IMR-90 (cell line): ENCODE measurements at places on chromosomes 11 and 22. TPM values are rescaled to one million over a fixed set of nuclear protein-coding genes. Genes with fewer than 3 reads are reported as not detected.

GRCh38 chr11:59898650-59899049, 20.1 kb downstream of the OOSP3 start:
- DNase-seq, result no peak

DNA sequence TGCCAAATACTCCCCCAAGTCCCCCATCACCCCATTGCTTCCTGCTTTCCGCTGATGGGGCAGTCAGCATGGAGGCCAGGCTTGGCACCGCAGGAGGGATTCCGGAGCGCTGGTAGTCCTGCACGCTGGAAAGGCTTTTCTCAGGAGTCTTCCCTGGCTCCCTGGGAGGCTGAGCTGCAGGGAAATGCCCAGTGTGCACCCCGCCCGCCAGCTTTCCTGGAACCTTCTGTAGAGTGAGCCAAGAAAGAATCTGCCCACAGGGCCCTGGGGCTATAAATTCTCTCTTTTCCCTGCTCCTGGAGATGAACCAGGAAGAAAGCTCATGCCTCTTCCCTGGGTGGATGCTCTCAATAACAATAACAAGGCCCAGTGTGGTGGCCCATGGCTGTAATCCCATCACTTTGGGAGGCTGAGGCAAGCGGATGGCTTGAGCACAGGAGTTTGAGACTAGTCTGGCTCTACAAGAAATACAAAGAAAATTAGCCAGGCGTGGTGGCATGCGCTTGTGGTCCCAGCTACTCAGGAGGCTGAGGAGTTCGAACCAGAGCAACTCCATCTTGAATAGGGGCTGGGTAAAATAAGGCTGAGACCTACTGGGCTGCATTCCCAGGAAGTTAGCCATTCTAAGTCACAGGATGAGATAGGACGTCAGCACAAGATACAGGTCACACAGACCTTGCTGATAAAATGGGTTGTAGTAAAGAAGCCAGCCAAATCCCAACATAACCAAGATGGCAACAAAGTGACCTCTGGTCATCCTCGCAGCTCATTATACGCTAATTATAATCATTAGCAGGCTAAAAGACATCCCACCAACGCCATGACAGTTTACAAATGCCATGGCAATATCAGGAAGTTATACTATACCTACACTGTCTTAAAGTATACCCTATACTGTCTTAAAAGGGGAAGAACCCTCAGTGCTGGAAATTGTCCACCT, 46.4 kb upstream of the FTH1 start:
- DNase-seq, result no peak

DNA sequence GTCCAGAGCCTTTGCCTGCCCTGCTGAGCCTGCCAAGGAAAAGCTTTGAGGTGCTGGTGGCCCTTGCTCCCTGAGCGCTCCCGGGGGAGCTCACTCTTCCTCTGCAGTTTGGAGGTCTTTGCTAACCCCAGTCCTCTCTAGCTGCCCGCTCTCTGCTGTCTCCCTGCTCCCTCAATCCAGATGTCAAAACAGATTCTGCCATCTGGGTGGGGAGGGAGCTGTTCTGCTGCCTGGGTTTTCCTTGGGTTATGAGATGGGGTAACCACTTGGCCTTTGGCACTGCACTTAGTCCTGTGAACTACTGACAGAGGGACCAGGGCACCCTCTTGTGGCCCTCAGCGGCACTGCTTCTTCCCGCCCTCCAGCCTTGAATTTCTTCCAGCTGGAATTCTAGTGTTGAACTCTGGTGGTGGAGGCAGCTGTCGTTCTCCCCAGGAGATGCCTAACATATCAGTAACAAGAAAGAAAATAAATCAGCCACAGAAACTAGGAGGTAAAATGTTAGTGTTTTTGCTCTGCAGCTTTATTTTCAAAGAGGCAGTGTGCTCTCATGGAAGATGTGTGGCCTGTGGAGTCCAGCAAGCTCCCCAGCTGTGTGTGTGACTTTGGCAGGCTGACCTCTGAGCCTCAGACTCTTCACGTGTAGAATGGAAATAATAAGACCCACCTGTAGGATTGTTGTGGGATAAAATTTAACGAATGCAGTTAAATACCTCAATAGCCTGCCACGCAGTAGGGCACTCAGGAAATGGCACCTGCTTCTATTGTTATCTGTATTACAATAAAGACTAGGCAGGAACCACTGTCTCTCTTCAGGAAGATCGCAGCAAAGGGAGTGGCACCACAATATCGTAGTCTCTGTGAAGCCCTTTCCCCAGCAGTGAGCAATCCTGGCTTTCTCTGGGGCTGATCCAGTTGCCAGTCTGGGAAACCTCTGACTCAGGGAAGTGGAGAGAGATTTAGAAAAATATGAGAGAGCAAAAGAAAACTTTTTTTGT, 23.4 kb downstream of the ARFGAP2 start:
- DNase-seq, result peak; percentile 80

DNA sequence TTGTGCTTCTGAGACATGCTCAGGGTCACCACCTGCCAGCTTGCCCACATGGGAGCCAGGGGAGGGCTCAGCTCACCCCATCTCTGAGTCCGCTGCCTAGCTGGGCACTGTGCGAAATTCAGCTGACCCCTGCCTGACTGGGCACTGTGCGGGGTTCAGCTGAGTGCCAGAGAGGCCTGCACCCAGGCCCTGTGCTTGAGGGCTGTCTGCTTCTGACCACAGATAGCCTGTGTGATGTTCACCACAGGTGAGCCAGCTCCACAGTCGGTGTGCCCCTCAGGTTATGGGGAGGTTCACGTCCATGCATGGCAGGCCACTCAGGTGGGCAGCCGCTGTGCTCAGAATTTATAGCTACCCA, 84.5 kb upstream of the SUSD2 start:
- DNase-seq, result no peak

DNA sequence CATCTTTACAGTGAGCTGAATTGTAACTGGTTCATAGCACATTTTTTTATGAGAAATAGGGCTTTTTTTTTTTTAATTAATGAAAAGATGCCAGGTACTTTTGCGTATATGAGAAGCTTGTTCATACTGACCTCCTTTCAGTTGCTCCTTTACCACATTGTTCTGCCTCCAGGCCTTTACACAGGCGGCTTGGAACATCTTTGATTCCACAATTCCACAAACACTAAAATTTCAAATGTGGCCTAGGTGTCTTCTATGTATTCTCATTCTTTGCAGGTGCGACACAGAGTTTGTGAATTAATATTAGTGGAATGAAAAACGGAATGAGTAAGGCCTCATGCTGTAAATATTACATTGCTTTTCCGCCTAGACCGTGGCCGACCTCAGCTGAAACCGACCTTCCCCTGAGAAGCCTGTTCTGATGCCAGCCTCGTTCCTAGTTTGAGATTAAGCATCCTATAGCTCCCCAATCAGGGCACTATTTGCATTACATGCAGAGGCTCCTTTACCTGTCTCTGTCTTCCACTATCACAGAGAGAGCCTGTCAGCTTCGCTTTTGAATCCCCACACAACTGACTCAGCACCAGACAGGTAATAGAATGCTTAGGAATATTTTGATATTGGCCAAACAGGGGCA, 125.8 kb downstream of the LDLRAD3 start:
- no peak for DNase-seq

- DNase-seq, result no peak
Observed at GRCh38 chr11:129458278-129458677, 82.6 kb downstream of the BARX2 start.

DNA sequence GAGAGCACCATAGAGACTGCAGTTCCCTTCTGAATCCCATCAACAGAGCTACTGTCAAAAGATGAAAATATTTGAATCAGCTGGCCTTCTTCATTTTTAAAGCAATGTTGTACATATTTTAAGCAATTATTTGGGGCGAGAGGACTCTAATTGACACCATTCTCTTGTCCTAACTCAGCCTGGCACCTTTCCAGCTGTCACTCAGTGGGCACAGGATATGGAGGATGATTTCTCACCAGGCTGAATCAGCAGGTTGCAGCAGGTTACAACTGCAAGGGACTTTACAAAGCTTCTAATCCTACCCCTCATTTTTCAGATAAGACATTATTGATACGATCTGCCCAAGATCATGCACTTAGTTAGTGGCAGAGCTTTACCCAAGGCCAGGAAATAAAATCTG, 11.9 kb upstream of the WT1 start:
- no peak for DNase-seq

- no peak for DNase-seq
Observed at GRCh38 chr11:102254047-102254446, 63.2 kb upstream of the BIRC3 start.

DNA sequence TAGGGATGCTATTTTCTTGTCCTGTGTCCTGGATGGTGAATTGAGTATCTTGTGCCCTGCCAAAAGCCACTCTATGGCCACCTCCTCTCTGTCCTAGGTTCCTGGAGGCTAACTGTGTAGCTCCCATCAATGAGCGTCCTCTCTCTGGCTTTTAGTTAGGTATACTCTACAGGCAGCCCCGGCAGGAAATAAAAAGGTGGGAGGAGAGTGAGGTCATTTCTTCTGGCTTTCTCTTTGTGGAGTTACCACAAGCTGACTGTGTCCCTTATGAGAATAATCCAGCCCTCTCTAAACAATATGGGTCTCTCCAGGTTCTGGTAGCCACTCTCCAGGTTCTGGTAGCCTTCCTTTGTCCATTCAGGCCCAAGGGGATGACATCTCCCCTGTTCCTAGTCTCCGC, 11.7 kb upstream of the ASPHD2 start:
- no peak for DNase-seq

- no peak for DNase-seq
Observed at GRCh38 chr11:25602149-25602548, 729.8 kb upstream of the ANO3 start.

DNA sequence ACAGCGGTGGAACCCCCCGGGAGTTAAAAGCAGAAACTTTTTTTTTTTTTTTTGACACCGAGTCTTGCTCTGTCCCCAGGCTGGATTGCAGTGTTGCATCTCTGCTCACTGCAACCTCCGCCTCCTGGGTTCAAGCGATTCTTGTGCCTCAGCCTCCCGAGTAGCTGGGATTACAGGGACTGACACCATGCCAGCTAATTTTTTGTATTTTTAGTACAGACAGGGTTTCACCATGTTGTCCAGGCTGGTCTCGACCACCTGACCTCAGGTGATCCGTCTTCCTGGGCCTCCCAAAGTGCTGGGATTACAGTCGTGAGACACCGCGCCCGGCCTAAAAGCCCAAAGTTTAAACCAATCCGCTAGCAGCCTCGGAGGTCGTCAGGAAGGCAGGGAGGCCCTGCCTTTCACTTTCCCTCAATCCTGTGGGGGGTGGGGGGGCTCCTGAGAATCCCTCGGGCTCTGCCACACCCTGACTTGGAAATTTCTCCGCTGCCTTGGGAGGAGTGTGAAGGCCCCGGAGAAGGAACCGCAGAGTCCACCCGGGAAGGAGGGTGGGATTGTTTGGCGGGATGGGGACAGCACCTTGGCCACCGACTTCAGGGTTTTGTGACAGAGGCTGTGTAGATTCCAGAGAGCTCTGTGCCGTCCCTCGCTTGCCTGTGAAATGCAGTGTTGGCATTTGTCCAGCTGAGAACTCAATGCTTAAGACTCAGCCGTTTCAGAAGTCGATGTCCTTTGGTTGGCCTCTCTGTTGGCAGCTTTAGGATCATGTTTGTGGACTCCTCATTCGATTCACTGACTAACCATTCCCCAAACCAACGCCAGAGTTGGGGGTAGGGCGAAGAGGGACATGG, 1.0 kb downstream of the ARHGAP8 start:
- peak; percentile 81 for DNase-seq

DNA sequence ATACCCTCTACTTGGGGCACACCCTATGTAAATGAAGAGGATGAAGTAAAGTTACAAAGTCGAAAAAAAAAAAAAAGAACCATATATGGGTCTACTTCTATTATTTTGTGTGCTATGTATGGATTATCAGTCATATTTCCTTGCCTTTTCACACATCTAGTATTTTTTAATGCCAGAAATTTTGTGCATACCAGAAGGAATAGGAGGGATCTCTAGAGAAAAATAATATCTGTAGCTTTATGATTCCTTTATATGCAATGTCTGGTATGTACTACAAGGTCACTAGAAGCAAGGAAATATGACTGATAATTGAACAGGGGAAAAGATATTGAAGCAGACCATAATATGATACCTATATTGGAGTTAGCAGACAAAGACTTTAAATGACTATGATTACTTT, 713.4 kb downstream of the OPCML start:
- DNase-seq, result no peak

DNA sequence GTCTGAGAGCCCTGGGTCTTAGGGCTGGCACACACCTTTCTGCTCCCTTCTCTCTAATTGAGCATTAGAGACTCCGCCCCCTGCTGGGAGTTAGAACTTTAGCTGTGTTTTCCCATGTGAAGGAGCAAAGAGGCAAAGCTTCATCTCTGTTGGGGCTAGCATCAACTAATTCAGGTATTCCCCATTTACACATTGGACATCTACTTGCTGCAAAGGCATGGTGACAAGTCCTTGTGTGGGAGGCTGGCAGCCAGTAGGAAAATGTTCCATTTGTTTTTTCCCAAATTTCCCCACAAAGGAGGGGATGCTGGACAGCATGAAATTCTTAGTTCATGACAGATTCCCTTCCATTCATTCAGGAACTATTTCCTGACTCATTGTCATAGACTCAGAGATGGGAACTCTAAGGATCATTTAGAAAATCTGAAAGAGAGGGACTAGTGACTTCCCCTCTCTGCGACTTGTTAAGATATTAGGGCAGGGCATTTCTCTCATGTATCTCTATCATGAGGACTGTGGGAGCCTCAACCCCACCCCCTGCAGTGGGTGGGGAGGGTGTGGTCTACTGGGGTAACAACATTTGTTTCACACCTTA, 3.6 kb downstream of the CD44 start:
- peak; percentile 82 for DNase-seq

DNA sequence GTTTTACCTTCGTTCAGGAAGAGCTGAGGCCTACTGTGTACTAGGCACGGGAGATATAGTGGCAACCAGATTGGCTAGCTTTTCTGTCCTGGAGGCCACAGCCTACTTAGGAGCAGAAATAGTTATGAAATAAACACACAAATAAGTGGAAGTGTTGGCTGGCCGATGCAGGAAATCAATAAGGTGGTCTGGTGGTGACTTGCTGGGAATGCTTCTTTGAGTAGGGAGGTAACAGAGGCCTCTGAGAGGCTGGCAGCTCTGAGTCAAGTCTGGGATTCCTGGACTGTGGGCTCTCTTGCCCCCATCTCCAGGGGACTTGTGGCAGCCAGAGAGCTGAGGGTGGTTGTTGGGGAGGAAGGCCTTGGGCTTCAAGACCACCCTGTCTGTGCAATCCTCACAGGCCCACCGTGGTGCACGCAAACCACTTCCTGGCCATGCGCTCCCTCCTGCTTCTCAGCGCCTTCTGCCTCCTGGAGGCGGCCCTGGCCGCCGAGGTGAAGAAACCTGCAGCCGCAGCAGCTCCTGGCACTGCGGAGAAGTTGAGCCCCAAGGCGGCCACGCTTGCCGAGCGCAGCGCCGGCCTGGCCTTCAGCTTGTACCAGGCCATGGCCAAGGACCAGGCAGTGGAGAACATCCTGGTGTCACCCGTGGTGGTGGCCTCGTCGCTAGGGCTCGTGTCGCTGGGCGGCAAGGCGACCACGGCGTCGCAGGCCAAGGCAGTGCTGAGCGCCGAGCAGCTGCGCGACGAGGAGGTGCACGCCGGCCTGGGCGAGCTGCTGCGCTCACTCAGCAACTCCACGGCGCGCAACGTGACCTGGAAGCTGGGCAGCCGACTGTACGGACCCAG, 4.1 kb downstream of the SERPINH1 start:
- DNase-seq, result no peak

- DNase-seq, result no peak
Observed at GRCh38 chr11:64560941-64561340, 30.1 kb upstream of the SLC22A12 start.

DDX6 gene
- total RNA-seq, result 197 and 225 TPM in 2 replicates

LRRC74B gene
- total RNA-seq, result not detected in 2 replicates

C11orf86 gene
- total RNA-seq, result not detected in 2 replicates

CD3E gene
- total RNA-seq, result not detected in 2 replicates

PARVG gene
- not detected in 2 replicates for total RNA-seq

PLCB3 gene
- total RNA-seq, result 24.9 and 26.9 TPM in 2 replicates

C11orf91 gene
- not detected in 2 replicates for total RNA-seq

TYMP gene
- 0.18 and 0.28 TPM in 2 replicates for total RNA-seq

SLC5A12 gene
- total RNA-seq, result not detected in 2 replicates

OR2D2 gene
- total RNA-seq, result 0.28 and 0.36 TPM in 2 replicates

OOSP1 gene
- not detected in 2 replicates for total RNA-seq
